ENCODE measurements at places on chromosomes 7 and 10.

DNA sequence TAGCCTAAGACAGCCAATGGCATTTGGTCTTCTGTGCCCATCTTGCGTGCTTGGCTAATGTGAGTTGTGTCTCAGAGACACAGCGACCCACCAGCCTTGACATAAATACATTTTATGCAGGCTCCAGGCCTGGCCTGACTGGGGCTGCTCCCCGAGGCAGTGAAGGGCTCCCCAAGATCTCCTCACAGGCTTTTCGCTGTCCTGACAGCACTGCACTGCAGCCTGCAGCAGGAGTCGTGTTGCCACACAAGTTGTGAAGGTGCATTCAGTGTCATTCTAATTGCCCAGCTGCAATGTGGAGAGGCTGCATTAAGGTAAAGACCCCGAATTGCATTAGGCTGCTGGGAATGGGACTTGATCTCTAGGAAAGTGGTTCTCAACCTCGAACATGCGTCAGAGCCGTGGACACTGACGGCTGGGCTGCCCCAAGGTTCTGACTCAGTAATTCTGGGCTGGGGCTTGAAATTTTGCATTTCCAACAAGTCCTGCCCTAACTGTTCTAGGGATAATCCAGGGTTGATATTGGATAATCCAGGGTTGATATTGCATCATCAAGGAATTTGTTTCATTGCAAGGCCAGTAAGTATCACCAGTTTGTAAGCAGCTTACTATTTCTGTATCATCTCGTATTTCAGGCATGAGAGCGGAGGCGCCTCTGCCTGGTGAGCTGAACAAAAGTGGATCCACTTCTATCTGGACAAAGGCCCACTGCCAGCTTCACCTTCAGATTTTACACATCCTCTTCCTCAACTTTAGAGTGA is 108.7 kb upstream of the INSIG1 start:
- DNase-seq = no peak

GRCh38 chr7:32618987-32619386 is 123.7 kb downstream of the AVL9 start:
- DNase-seq = no peak

DNA sequence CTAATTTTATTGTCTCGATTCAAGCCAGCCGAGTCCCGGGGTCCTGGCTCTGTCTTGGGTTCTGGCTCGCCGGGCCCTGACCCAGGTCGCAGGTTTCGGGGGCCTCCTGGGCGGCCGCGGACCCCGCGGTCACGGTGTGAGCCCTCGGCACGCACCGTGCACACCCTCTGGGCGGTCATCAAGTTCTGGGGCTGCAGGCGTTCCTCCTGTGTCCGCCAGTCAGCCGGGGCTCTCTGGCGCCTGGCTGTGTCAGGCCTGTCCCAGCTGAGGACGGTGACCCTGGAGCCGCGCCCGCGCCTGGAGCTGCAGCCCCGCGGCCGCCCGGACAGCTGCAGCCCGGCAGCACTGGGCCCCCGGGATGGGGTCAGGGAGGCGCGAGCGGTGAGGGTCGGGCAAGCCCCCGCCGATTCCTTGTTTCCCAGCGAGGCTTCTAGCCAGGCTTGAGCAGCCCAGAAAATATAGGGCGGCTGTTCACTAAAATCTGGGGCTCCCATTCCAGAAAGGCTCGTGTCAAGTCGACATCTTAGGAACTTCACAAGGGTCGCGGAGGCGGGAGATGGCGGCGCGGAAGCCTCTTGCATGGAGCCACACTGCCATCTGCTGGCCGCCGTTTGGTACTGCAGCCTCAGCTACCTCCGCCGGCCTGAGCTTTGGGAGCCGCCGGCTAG is 4.2 kb upstream of the HOXA7 start:
- DNase-seq = no peak

DNA sequence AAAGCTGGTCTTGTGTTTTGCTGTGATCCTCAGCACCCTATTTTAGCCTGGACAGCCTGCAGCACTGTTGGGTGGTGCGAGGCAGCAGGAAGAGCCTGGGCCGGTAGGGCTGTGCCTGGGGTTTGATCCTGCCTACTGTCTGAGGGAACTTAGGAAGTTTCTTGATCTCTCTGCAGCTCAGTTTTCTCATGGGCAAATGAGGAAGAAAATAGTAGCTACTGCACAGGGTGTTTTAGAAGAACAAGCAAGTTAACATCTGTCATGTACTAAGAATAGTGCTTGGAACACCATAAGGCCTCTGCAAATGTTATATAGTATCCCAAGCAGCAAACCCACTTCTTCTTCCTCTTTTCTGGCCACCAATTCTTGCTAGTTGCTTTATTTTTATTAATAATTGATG is 12.0 kb upstream of the AGR2 start:
- no peak for DNase-seq

DNA sequence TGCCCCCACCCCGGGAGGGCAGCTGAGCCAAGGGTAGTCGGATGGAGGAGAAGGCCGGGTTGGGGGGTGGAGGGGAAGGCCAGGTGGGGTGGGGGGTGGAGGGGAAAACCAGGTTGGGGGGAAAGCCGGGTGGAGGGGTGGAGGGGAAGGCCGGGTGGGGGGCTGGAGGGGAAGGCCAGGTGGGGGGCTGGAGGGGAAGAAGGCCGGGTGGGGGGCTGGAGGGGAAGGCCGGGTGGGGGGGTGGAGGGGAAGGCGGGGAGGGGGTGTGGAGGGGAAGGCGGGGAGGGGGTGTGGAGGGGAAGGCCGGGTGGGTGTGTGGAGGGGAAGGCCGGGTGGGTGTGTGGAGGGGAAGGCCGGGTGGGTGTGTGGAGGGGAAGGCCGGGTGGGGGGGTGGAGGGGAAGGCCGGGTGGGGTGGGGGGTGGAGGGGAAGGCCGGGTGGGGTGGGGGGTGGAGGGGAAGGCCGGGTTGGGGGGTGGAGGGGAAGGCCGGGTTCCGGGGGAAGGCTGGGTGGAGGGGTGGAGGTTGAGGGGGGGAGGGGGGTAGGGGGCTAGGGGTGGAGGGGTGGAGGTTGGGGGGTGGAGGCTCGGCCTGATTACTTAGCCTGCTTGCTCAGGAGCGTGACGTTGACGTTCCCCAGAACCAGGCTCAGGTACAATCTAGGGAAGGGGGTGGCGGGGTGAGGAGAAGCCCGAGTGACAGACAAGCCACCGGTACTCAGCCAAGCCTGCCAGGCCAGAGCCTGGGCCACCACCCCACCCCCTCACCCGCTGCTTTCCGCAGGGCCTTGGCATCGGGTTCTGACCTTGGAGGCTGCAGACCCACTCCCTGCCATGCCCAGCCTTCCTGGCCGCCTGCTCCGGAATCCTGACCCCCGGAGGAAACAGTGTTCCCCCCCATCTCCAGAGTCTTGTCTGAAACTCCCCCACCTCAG is 5.6 kb downstream of the TMEM120A start:
- no peak for DNase-seq

DNA sequence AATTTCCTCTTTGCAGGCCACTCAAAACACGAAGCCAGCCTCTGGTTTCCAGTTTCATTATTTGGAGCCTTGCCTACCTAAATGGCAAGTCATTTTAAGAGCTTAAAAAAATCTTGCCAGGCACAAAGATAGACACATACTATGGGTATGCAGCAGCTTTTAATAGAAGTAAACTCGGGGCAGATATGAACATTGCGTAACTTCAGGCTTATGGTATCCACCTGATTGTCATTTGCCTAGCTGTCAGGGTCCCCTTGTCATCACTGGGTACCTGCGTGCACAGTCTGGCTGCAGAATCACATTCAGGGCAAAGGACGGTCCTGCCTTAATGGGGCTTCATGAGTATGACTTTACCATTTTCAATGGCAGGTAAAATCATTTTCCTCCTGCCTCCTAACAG is 466.1 kb upstream of the NRP1 start:
- no peak for DNase-seq

GRCh38 chr10:57952741-57953140 is 315.0 kb downstream of the IPMK start:
- DNase-seq = no peak

- no peak for DNase-seq
Observed at GRCh38 chr10:49173853-49174252, 14.3 kb downstream of the TMEM273 start.

DNA sequence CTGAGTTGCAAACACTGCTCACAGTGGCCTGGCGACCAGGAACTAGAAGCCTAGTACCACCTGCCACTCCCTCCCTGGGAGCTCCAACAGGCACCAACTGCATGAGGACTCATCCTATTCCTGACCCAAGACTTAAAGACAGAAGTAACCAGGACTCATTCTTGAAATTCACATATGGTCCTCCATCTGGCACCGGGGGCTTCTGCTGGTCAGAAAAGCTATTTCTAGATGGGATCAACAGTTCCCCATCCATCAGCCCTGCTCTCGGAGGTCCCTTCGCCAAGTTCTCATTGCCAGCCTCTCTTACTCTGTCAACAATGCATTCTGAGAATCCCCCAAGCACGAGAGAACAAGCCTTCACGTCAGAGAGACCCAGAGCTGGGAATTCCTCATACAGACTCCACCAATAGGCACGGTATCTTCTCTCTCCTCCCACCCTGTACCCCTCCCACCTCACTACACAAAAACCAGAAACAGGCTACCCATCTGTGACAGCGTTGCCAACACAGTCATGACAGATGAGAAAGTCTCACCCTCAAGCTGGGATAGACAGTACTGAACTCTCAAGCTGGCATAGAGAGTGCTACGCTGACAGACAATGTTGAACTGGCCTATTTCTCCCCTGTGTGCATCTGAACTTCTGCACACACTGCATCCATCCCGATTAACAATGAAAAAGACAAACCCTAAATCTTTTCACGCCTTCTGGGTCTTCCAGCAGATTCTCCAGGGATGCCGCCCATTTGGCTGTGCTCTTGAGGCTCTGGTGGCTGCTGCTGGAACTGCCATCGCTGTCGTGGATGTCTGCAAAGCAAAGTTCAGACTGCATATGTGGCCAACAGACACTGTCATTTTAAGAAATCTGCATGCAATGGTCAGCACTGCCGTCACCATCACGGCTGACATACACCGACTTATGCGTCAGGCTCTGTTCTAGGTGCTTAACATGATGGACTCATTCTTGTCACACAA is 15.6 kb downstream of the RGS10 start:
- DNase-seq = no peak

DNA sequence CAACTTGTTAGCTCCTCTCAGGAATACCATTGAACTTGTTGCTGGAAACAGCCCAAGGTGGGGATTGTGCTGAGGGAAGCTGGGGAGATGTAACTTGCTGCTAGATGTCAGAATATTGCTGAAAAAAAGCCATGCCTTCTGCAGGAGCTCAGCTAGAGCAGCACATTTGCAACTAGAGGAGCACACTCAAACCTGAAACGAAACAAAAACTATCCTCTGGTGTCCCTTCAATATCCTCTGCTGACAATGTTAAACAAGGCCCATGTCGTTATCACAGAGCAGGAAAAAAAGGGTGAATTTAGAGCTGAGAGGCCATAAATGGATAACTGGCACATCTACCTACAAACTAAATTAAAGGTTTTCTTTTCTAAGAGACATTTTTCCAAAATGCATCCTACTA is 53.7 kb upstream of the MACC1 start:
- no peak for DNase-seq

- DNase-seq = no peak
Observed at GRCh38 chr7:8211725-8212096, 50.3 kb downstream of the ICA1 start.
